ENCODE measurements at places on chromosomes 16 and 17.

- DNase-seq = no peak
Observed at GRCh38 chr16:66927918-66928649, 2.7 kb upstream of the RRAD start.

GRCh38 chr16:62272035-62272434 is 235.8 kb upstream of the CDH8 start:
- DNase-seq = no peak

GRCh38 chr17:21127509-21128077 is 829 bp downstream of the DHRS7B start:
- DNase-seq = no peak

GRCh38 chr17:7263801-7264078 is 1.5 kb upstream of the CLDN7 start:
- no peak for DNase-seq

GRCh38 chr16:22035153-22035552 is 27.2 kb downstream of the MOSMO start:
- DNase-seq = no peak

DNA sequence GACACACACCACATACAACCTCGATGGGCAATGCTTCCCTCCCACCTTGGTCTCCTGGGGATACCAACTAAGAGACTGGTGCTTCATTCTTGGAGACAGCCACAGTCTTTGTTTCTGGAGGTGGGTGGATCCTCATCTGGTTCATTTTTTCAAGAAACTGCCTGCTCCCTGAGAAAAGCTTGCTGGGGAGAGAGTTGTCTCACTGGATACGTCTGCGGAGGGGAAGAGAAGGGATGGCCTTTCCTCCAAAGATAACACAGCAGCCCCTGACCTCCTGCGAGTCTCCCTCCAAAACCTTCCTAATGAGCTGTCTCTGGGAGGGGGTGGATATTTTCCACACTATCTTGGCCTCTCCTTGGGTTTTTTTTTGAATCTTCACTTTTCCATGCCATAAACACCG is 221.2 kb downstream of the SOX9 start:
- no peak for DNase-seq

GRCh38 chr16:30738984-30739951 is 9.0 kb upstream of the PHKG2 start:
- DNase-seq = no peak

- no peak for DNase-seq
Observed at GRCh38 chr17:10729334-10730193, at the start of gene TMEM220. TSS of gene TMEM220 (minus strand) at chr17:10730023. CDS start at chr17:10729851, 172 bp downstream.

DNA sequence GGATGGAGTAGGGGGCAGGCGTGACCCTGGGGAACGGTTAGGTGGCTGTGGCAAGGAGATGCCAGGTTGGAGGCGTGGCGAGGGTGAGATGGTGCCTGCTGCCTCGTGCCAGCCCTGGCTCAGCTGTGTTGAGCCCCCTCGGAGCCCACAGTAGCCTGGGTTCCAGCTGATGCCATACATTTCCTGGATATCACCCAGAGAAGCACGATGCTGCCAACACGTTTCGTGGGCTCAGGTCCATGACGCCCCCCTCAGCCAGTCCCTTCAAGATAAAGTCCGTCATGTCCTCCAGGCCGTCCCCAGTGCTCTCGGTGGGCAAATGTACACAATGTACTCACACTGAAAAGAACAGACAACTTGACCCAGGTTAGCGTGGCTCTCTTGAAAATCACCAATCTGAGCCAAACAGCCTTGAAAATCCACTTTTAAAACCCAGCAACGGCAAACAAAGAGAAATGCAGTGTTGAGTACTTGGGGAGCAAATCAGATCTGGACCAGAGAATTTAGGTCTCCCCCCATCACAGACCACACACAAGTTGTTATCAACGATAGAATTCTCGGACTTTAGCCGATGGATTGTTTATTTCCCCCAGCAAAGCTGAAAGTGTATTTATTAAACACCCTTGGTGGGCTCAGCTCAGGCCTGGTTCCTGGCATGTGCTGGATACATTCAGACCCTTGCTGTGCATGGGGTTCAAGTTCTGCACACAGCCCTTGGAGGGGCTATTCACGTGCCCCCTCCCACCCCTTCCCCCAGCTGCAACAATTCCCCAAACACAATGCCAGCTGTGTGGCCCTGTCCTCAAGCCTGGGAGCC is 102.8 kb upstream of the PLCG2 start:
- no peak for DNase-seq

DNA sequence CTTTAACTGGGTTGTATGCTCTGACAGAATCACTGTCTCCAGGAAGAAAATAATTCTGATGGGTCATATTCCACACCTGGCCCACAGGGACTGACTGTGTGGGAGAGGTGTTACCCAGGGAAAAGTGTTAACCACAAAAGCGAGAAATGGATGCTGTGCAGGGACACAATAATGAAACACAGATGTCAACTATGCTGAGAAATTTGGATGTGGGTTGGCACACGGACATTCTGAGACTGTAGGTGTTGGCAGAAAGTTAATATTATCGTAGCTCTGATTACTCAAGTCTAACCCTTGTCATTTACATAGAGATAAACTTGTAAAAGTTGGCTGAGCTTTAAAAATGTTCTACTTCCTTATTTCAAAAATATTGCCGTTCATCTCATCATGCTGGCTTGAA is 19.6 kb downstream of the TMC5 start:
- no peak for DNase-seq

GRCh38 chr17:50464736-50465135 is 3.9 kb downstream of the CHAD start:
- DNase-seq = no peak

DNA sequence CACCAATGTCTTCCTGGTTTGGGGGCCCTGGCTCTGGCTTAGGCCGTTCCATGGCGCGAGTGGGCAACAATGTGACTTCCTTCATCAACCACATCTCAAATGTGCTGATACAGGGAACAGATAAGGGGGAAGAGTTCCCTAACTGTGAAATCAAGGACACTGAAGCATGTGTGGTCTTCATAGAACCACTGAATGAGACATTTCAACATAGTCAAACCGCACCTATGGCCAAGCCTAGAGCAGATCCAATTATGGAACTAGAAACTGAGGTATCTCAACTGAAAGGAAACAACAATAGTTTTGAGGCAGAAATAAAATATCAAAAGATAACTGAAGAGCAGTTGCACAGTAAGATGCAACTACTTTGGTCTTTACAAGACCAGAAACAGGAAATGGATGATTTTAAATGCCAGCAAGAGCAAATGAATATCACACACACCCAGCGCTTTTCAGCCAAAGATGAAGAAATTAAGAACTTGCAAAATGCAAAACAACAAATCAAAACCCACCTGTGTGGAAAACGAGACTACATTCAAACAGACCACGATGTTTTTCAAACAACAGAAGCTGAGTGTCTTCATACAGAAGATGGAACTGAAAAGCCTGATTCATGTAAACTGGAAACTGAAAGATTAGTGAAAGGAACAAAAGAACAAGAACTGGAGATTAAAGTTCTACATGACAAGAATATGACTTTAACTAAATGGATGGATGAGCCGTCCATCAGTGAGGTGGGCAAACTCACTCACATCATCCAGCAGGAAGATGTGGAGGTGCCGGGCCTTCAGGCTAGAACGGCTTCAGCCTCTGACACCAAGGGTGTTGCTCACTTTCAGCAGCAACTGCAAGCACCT is 18.1 kb upstream of the LCMT1 start:
- no peak for DNase-seq

DNA sequence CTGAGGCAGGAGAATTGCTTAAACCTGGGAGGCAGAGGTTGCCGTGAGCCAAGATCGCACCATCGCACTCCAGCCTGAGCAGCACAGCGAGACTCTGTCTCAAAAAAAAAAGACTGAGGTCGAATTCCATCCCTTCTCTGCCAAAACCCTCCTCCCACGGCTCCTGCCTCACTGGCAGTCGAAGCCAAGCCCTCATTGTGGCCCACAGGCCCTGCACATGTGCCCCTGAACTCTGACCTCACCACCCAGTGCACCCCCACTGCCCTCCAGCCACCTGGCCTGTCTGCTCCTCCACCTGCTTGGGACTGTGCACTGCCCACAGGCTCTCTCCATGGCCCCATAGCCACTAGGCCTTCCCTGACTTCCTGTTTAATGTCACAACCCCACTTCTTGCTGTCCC is 7.0 kb downstream of the MYO15A start:
- no peak for DNase-seq

DNA sequence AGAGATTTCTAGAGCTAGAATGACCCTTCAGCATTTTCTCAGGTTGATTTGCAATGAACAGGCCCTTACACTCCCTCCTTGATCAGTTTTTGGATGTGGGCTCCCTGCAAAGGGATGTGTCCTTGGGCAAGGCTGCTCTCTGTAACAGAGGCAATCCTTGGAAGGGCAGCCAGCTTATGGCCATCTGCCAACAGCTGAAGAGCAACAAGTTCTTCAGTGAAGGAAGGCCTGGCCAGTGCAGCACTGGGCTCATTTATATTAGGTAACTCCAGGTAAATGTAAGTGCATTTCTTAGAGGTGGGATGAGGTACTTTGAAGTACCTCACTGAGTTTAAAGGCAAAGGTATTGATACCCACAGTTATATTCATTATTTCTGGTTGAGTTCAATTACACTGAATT is 114.3 kb upstream of the KCNJ16 start:
- no peak for DNase-seq

DNA sequence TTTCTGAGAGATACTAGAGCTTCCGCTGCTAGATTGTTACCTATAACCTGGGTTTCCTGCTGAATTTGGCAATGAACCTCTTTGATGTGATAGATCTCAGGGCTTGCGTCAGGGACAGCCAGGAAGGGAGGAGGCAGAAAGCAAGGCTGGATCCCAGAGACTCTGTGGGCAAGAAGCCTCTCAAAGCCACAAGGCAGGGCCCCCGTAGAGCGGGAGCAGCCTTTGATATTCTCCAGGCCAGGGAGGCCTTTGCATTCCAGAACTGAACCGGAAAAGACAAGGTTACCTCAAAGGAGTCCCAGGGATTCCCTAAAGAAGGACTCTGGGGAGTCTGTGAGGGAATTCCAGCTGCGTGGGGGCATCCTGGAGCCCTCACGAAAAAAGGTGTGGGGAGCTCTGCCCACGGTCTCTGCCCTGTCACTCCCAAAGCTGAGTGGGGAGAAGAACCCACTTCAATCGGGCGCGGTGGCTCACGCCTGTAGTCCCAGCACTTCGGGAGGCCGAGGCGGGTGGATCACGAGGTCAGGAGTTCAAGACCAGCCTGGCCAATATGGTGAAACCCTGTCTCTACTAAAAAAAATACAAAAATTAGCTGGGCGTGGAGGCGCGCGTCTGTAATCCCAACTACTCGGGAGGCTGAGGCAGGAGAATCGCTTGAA is 14.3 kb upstream of the SCIMP start:
- no peak for DNase-seq
